ENCODE measurements at places on chromosomes 4 and X.

GRCh38 chr4:78100060-78100459 is 42.9 kb downstream of the FRAS1 start:
- no peak for DNase-seq

GRCh38 chrX:151987108-151987507 is 12.6 kb upstream of the GABRE start:
- DNase-seq = no peak

GRCh38 chrX:42567268-42567667 is 210.7 kb downstream of the PPP1R2C start:
- no peak for DNase-seq

DNA sequence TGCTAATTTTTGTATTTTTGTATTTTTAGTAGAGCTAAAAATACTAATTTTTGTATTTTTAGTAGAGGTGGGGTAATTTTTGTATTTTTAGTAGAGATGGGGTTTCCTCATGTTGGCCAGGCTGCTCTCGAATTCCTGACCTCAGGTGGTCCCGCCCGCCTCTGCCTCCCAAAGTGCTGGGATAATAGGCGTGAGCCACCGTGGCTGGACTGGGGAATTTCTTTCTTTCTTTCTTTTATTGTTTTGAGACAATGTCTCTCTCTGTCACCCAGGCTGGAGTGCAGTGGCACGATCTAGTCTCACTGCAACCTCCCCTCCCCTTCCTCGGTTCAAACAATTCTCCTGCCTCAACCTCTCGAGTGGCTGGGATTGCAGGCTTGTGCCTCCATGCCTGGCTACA is 83.0 kb downstream of the FAM193A start:
- no peak for DNase-seq

DNA sequence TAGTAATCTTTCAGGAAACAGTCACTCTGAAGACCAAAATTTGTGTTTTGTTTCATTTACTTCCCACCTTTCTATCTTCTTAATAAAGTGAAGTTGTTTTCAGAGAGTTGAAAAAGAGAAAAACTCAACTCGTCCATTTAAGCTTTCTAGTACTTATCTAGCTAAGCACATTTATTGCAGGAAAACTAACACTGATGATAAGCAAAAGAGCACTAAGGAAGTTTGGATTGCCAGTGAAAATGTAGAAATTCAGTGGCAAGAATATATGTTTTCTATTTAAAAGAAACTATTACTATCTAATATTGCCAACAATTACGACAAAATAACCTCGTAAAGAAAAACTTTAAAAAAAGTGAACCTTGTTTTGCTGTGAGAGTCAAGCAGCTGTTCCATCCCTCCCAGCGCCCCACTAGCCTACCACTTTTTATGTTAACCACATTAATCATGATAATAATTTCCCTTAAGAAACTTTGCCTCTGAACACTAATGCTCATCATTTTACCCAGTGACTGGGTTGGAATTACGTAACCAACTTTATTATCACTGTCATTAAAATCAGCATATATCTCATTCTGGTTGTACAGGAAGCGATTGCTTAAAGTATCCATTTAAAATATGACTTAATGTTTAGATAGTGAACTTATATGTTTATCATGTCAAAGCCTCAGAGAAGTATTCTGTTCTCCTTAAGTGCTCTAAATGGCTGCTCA is 24.8 kb downstream of the SPRY1 start:
- no peak for DNase-seq

DNA sequence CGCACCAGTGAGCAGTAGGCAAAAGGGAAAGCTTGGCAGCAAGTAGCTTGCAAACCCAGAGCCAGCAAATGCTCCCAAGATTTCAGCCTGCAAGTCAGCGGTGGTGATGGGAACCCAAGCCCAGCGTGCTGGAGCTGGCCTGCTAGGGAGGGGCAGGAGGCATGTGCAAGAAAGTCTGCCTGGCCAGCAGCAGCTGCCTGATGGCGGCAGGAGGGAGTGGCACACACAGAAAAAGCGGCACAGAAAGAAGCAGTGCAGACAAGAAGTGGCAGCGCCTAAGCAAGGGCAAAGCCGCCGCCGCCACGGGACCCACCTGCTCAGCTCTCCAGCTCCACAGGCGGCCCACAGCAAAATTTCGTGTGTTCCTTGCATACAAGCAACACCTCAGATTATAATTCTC is 1206.5 kb upstream of the PABPC4L start:
- DNase-seq = no peak

GRCh38 chr4:140450352-140450751 is 22.9 kb upstream of the CLGN start:
- DNase-seq = no peak

GRCh38 chr4:114997576-114998247 is 115.7 kb downstream of the NDST4 start:
- DNase-seq = no peak

- DNase-seq = no peak
Measured at GRCh38 chr4:112564706-112565270, 48.8 kb upstream of the NEUROG2 start.

- DNase-seq = no peak
Measured at GRCh38 chr4:98289375-98289774, 28.2 kb downstream of the RAP1GDS1 start.

DNA sequence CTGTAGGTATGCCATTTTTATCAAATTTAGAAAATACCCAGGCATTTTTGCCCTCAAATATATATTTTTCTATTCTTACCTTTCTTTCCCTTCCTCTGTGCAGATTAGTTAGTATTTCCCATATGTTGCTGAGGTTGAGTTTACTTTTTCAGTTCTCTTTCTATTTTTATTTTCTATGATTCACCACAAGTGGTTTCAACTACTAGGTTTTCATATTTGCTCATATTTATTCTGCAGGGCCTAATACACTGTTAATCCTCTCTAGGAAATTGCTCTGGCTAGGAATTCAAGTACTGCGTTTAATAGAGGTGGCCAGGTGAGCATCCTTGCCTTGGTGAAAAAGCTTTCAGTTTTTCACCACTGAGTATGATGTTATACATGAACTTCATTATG is 1535.3 kb upstream of the PCDH10 start:
- no peak for DNase-seq

DNA sequence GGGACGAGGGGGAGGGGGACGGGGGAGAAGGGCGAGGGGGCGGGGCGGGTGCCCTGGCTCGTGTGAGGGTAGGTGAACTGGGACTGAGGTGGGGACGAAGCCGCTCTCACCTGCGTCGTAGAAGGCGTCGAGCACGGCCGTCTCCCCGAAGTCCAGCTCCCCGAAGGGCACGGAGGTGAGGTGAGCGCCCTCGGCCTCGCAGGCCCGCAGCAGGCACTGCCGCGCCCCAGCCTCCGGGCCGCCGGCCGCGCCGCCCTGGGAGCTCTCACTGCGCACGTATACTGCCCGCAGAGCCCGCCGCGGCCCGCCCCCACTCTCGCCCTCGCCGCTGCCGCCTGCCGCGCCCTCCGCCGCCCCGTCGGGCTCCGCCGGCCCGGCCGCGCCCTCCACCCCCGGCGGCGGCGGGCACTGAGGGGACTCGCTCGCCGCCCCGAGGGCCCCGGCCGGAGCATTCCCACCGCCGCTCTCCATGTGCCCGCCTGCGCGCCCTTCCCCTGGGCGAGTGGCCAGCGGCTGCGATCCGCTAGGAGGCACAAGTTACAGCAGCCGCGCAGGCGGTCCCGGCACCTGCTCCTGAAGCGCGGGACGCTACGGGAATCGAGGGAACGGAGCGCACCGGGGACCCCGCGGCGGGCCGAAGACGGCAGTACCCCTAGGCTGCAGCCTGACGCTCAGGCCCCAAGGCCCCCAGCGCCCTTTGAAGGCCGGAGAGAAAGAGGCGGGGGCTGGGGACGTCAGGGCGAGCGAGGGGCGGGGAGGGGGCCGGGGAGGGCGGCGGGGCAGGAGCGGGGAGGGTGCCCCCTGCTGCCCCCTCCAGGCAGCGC is at the start of gene MAP3K15:
Gene MAP3K15, minus strand, starts transcription at position 718 of the 824 bp plus-strand sequence. Its CDS starts 247 bp downstream, at position 471.
- DNase-seq = no peak
